ENCODE measurements at places on chromosomes 11 and 22. TPM values are rescaled to one million over a fixed set of nuclear protein-coding genes. Genes with fewer than 3 reads are reported as not detected.
A peak's percentile ranks its signal among the peaks of the same experiment; 100 is the strongest.

DNA sequence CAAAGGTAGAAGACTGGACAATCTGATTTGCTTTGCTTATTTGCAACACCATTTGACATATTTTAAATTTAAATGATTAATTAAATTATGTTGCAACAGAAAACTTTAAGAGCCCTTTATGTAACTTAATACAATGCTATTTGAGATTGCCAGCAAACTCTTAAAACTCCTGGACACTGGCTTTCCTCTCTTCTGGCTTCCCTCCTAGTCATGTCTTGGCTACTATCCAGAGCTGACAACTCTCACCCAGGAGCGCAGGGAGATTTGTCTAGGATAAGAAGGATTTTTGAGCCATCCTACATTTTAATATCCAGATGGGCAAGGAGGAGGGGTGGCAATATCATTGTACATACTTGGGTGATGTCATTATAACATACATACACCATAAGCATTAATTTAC lies 134.3 kb downstream of the ELP4 start:
- no peak overlapping the region for H3K4me3 ChIP-seq
- H3K27me3 ChIP-seq: no peaks in the 10 kb centered on the region
- no peaks in the 10 kb centered on the region for H3K4me1 ChIP-seq
- no peaks in the 10 kb centered on the region for H3K36me3 ChIP-seq
- no peak overlapping the region for H3K27ac ChIP-seq
- DNase-seq: no peak

GRCh38 chr11:73246303-73246702 lies 25.8 kb upstream of the P2RY6 start:
- DNase-seq: no peak
- H3K4me3 ChIP-seq: no peak overlapping the region
- H3K4me1 ChIP-seq: peaks cover 10% of the 10 kb centered on the region
- H3K36me3 ChIP-seq: no peaks in the 10 kb centered on the region
- H3K27ac ChIP-seq: no peak overlapping the region

- H3K4me3 ChIP-seq: no peak overlapping the region
- DNase-seq: no peak
- no peaks in the 10 kb centered on the region for H3K27me3 ChIP-seq
- H3K27ac ChIP-seq: no peak overlapping the region
Measured at GRCh38 chr22:48277868-48278581, 1515.6 kb downstream of the TBC1D22A start.

DNA sequence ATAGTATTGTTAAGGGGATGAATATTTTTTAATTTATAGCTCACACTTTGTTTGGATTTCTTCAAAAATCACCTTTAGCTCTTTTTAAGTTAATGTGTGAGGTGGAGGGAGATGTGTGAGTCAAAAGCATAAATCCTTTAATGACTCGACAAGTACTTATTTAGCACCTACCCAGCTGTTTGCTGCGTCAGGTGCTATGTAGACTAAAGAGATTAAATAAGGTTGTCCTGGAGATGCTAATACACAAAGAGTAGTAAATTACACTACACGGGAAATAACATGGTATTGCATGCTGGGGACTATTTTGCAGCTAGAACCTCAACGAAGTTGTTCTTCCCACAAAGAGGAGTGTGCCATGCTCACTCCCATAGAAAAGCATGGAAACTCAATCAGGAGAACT lies 583.3 kb upstream of the TENM4 start:
- H3K27ac ChIP-seq: no peak overlapping the region
- H3K36me3 ChIP-seq: no peaks in the 10 kb centered on the region
- H3K4me3 ChIP-seq: no peak overlapping the region
- no peaks in the 10 kb centered on the region for H3K27me3 ChIP-seq

- H3K36me3 ChIP-seq: no peaks in the 10 kb centered on the region
- no peak for DNase-seq
- no peaks in the 10 kb centered on the region for H3K4me1 ChIP-seq
- H3K27ac ChIP-seq: no peak within 1 kb of the TSS
Measured at GRCh38 chr11:128867277-128867676, at the start of gene KCNJ1. TSS of gene KCNJ1 (minus strand) at chr11:128867296. CDS start at chr11:128840243, 27,053 bp downstream.

- peaks cover 93% of the 10 kb centered on the region for H3K27me3 ChIP-seq
- H3K27ac ChIP-seq: no peak overlapping the region
- no peak overlapping the region for H3K4me3 ChIP-seq
- no peaks in the 10 kb centered on the region for H3K4me1 ChIP-seq
Measured at GRCh38 chr11:78733031-78733430, 158.4 kb upstream of the NARS2 start.

GRCh38 chr11:47550288-47551047 lies 2.5 kb downstream of the CELF1 start:
- peak overlapping the region; percentile 90 for H3K4me3 ChIP-seq
- H3K36me3 ChIP-seq: peaks cover 54% of the 10 kb centered on the region
- peaks cover 22% of the 10 kb centered on the region for H3K4me1 ChIP-seq
- H3K27me3 ChIP-seq: no peaks in the 10 kb centered on the region

DNA sequence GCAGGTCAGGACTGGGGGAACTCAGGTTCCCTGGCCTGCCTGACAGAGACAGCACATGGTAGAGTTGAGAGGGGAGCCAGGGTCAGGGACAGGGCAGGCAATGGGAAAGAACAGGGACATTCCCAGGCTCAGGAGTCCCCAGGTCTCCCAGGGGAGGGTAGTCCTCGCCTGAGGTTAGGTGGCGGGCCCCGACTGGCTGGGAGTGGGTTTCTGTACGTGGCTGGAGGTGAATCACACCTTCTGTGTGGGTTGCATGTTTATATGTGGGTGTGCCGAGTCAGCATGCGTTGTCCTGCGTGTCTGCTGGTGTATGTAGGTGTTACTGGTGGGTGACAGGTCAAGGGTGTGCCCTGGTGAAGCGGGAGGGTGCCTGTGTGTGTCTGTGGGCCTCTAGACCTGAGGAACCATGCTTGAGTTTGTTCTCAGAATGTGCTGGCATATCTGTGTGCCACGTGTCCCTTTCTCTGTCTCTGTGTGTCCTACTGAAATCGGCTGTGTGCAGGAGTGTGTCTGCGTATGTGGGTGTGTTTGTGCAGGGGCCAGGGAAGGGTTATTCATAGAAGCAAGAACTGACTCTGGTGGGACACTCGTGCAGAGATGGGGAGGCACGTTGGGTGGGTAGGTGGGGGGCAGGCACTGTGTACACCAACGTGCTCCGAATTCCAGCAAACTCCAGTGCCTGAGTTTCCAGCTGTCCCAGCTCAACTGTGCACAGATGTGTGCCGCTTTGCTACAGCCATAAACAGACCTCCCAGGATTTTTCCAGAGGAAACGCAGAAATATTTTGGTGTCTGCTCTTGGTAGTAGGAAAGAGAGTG lies 23.8 kb upstream of the OAF start:
- no peak overlapping the region for H3K27ac ChIP-seq
- DNase-seq: no peak
- H3K4me1 ChIP-seq: peaks cover 9% of the 10 kb centered on the region
- no peaks in the 10 kb centered on the region for H3K36me3 ChIP-seq
- H3K4me3 ChIP-seq: no peak overlapping the region

Gene NOX4
- total RNA-seq: not detected

GRCh38 chr11:32386770-32387377 lies 48.5 kb downstream of the WT1 start:
- no peaks in the 10 kb centered on the region for H3K4me1 ChIP-seq
- H3K27me3 ChIP-seq: peaks cover 100% of the 10 kb centered on the region
- H3K27ac ChIP-seq: no peak overlapping the region

Gene PRAME
- total RNA-seq: 5.1 TPM

GRCh38 chr11:16825101-16825500 lies 86.7 kb downstream of the C11orf58 start:
- H3K36me3 ChIP-seq: peaks cover 63% of the 10 kb centered on the region
- peaks cover 58% of the 10 kb centered on the region for H3K4me1 ChIP-seq
- no peaks in the 10 kb centered on the region for H3K27me3 ChIP-seq
- no peak overlapping the region for H3K4me3 ChIP-seq
- H3K27ac ChIP-seq: peak overlapping the region; percentile 22

- peaks cover 24% of the 10 kb centered on the region for H3K4me1 ChIP-seq
- peaks cover 46% of the 10 kb centered on the region for H3K36me3 ChIP-seq
- no peaks in the 10 kb centered on the region for H3K27me3 ChIP-seq
- DNase-seq: peak; percentile 35
- peak overlapping the region; percentile 83 for H3K4me3 ChIP-seq
Measured at GRCh38 chr11:62611705-62612365, 740 bp downstream of the EML3 start.

- no peak for DNase-seq
- no peaks in the 10 kb centered on the region for H3K36me3 ChIP-seq
- H3K27me3 ChIP-seq: no peaks in the 10 kb centered on the region
- H3K4me1 ChIP-seq: peaks cover 15% of the 10 kb centered on the region
Measured at GRCh38 chr11:121557348-121557747, 104.6 kb upstream of the SORL1-AS1 start.

DNA sequence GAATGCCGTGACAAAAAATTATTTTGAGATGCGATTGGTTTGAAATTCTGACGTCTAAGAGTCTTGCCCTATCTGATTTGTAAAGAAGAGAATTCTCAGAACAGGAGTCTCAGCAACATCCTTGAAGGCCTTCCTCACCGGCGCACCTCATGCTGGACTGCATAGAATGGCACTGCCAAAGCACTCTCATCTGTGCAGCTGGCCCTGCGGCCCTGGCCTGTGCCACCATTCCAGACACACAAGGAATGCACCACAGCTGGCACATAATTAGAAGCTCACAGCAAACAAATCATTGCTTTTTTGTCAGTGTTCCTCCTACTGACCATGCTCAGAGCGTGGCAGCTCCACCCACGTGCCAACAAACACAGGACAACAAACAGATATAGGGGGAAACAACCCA lies 166.0 kb downstream of the KIRREL3 start:
- H3K36me3 ChIP-seq: no peaks in the 10 kb centered on the region
- H3K27ac ChIP-seq: no peak overlapping the region
- H3K4me1 ChIP-seq: no peaks in the 10 kb centered on the region
- DNase-seq: no peak
- no peaks in the 10 kb centered on the region for H3K27me3 ChIP-seq

Gene OR10G7
- not detected for total RNA-seq

DNA sequence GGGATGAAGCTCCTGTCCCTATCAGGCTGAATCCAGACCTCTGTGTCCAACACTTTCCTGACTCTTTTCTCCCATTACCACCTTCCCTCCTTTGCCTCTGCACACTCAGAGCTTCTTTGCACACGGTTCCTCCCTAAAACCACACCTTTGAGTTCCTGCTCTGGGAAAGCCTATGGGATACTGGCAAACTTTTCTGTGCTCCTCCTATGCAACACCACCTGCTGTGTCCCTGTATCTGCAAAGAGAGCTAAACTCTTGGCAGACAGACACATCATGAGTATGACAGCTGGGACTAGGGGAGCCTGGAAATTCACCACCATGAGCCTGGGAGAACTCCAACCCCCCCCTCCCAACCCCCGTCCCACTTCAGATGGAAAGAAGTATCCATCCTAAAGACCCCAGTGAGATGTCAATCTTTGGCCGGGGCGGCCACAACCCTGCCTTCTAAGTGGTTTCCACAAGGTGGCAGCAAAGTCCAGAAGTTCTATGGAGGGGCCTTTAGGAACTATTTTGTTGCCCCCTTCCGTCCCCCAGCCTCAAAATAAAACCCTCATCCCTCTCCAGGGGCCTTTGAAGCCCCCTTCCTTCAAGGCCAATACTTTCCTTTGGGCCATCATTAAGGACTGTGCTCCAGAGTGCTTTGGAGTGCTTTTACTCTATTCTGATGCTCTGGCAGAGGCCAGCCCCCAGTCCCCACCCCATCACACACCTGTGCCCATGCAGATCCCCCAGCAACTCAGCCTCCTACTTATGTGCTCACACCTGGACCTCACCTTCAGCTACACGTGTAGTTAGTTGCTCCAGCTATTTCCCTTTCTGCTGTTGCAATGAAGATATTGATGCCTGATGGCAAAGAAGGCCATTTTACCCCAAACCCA lies 19.4 kb downstream of the HTR3A start:
- H3K4me1 ChIP-seq: no peaks in the 10 kb centered on the region
- peak; percentile 11 for DNase-seq
- no peak overlapping the region for H3K27ac ChIP-seq
- H3K4me3 ChIP-seq: no peak overlapping the region

GRCh38 chr22:39954584-39955055 lies 5.6 kb upstream of the TMA7B start:
- peaks cover 5% of the 10 kb centered on the region for H3K36me3 ChIP-seq
- H3K4me3 ChIP-seq: no peak overlapping the region
- peak; percentile 25 for DNase-seq
- H3K27me3 ChIP-seq: peaks cover 30% of the 10 kb centered on the region
- H3K4me1 ChIP-seq: peaks cover 5% of the 10 kb centered on the region

Gene KCNJ5
- not detected for total RNA-seq

DNA sequence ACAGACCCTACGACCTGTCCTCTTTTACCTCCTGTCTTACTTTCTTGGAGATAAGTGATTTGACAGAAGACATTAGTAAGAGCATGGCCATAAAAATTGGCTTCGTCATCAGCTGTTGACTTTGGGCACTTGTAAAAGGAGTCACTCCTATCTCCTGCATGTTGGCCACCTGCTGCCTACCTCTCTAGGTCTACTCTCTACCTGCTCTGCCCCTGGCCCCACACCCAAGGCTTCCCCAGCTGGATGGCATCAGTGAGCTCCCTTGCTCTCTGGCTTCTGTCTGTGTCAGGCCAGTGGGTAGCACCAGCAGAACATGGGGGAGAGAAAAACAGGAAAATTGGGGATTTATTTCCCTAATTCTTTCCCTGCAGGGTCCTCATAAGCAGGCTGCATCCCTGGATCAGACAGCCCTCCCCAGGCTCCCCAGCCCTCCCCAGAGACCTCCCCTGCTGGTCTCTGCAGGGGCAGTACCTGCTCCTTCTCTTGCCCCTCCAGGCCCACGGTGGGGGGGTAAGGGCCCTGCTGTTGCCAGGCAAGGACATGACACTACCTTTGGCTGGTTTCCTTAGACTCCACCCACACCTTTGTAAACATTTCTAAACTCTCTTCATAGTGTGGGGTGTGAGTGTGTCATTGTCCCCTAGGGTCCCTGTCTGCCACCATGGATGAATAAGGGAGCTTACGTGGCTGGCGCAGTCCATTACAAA lies 157.0 kb upstream of the NECTIN1 start:
- H3K4me1 ChIP-seq: no peaks in the 10 kb centered on the region
- H3K27me3 ChIP-seq: peaks cover 60% of the 10 kb centered on the region
- no peak for DNase-seq
- no peak overlapping the region for H3K27ac ChIP-seq
- no peaks in the 10 kb centered on the region for H3K36me3 ChIP-seq
- no peak overlapping the region for H3K4me3 ChIP-seq

- H3K36me3 ChIP-seq: no peaks in the 10 kb centered on the region
- no peak overlapping the region for H3K27ac ChIP-seq
- H3K27me3 ChIP-seq: no peaks in the 10 kb centered on the region
- peak; percentile 5 for DNase-seq
- no peak overlapping the region for H3K4me3 ChIP-seq
Measured at GRCh38 chr11:91664521-91664920, 560.1 kb upstream of the FAT3 start.

Gene POU2AF3
- total RNA-seq: 3.4 TPM

GRCh38 chr22:29617922-29618629 lies 14.6 kb downstream of the NF2 start:
- peaks cover 58% of the 10 kb centered on the region for H3K4me1 ChIP-seq
- peaks cover 29% of the 10 kb centered on the region for H3K36me3 ChIP-seq
- peak overlapping the region; percentile 90 for H3K27ac ChIP-seq
- H3K4me3 ChIP-seq: peak overlapping the region; percentile 34

- peaks cover 78% of the 10 kb centered on the region for H3K27me3 ChIP-seq
- no peak overlapping the region for H3K27ac ChIP-seq
- no peak for DNase-seq
- H3K4me1 ChIP-seq: no peaks in the 10 kb centered on the region
- no peak overlapping the region for H3K4me3 ChIP-seq
Measured at GRCh38 chr11:44348721-44349120, 38.8 kb upstream of the ALX4 start.
